ENCODE measurements at places on chromosomes 5 and 9. TPM values are rescaled to one million over a fixed set of nuclear protein-coding genes. Genes with fewer than 3 reads are reported as not detected.

The SLIT3 gene
- total RNA-seq, result 15.3 TPM

The CORO2A gene
- total RNA-seq, result 0.52 TPM

The PKD2L2 gene
- not detected for total RNA-seq

The GCNT4 gene
- total RNA-seq, result 0.46 TPM

The TUSC1 gene
- 8.7 TPM for total RNA-seq

The PPP3R2 gene
- not detected for total RNA-seq

The NCBP1 gene
- 24.5 TPM for total RNA-seq

The IL31RA gene
- total RNA-seq, result 1.8 TPM

The GPX8 gene
- 38.0 TPM for total RNA-seq

The INSL4 gene
- total RNA-seq, result 13.9 TPM

The CER1 gene
- total RNA-seq, result not detected

The AQP3 gene
- 22.9 TPM for total RNA-seq

The GABRA1 gene
- not detected for total RNA-seq

The CCL27 gene
- 0.22 TPM for total RNA-seq

The KCNV2 gene
- not detected for total RNA-seq

The GMCL2 gene
- not detected for total RNA-seq

The REEP5 gene
- total RNA-seq, result 136 TPM

The MTREX gene
- 35.8 TPM for total RNA-seq

The NUTM2G gene
- not detected for total RNA-seq

The LRRC19 gene
- total RNA-seq, result not detected

The JADE2 gene
- total RNA-seq, result 24.9 TPM

The WDR70 gene
- 11.6 TPM for total RNA-seq

The CAVIN4 gene
- 0.55 TPM for total RNA-seq

The ASS1 gene
- 16.7 TPM for total RNA-seq

The PCDHA1 gene
- 0.20 TPM for total RNA-seq

The NRARP gene
- 3.9 TPM for total RNA-seq

The CAMK2A gene
- 0.91 TPM for total RNA-seq

Measured in A549 treated with RU486 at 1 μM for 4 hours (cell line).